ENCODE measurements at places on chromosomes 4 and X.
A peak's percentile ranks its signal among the peaks of the same experiment; 100 is the strongest.

DNA sequence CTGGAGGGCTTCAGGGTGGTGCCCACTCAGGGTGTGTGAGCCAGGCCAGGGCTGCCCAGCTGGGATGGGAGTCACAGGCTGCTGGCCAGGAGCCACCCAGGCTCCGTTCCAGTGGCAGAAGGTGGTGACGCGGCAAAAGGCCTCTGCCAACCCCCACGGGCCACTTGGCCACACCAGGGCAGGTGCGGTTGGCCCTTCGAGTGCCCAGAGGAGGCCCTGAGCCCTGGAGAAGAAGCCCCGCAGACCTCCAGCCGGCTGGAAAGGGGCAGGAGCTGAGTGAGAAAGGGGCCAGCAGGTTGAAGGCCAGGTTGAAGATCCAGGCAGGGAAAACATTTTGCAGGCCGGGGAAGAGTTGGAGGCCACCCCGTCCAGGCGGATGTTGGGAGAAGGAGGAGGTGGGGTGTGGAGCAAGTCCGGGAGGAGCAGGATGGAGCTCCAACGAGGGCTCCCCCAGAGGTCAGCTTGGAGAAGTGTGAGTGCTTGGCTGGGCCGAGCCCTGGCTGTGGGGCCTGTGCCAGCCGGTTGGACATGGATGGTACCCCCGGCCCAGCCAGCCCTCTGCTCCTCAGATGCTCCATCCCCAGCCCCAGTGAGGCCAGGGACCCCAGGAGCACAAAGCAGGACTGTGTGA lies 2.8 kb upstream of the CPLX1 start:
- no peak for DNase-seq

GRCh38 chr4:16264798-16265197 lies 38.5 kb upstream of the TAPT1 start:
- DNase-seq = peak; percentile 26

- no peak for DNase-seq
These were observed 265.5 kb downstream of the UNC5C start for GRCh38 chr4:95283320-95283719.

DNA sequence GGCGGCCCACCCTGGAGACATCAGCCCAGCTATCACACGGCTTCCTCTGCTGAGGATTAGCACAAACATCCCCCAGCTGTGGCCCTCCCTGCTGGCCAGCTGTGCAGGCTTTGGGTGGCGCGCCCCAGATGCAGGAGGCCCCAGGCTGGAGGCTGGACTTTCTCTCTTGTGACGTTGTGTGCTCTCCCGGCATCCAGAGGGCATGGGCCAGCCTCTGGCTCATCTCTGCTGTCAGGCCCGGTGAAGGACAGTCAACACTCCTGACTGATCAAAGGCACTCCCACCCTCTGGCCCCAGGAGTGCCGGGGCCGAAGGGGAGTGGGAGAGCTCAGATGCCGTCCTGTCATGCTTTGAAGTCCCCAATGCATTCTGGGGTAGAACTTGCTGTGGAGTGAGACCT lies 29.9 kb upstream of the PJA1 start:
- DNase-seq = no peak

DNA sequence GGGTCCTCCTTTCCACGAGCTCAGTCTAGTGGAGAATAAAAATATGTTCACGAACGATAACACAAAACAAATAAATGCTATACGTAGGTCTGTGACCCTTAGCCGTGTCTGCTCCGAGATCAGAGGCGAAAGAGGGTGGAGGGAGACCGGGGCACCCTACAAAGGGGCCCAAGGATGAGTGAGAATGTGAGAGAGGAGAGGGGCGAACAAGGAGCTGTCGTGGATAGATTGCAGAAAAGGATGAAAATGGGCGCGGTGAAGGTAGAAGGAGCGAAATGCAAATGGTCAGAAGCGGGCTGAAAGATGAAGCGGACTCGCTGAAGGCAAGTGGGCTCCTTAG lies 6.2 kb upstream of the ZBTB33 start:
- DNase-seq = no peak

DNA sequence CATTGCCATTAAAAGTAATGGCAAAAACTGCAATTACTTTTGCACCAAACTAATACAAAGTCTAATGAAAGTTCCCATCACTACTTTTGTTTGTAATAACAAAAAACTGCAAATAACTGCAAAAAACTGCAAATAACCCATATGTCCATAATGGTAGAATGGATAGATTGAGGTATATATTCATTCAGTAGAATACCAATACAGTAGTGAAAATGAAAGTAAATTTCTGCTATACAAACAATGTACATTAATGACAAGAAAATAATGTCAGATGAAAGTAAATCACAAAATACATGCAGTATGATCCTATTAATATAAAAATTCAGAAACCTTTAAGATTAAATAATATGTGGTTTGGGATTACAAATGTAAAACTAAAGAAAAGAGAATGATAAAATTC lies 41.3 kb upstream of the CEP135 start:
- no peak for DNase-seq

- no peak for DNase-seq
These were observed 2.2 kb downstream of the SLC16A2 start for GRCh38 chrX:74423289-74423998.

- no peak for DNase-seq
These were observed 15.8 kb upstream of the SPCS3 start for GRCh38 chr4:176303938-176304337.

- no peak for DNase-seq
These were observed 42.7 kb downstream of the ASMT start for GRCh38 chrX:1657367-1658070.

DNA sequence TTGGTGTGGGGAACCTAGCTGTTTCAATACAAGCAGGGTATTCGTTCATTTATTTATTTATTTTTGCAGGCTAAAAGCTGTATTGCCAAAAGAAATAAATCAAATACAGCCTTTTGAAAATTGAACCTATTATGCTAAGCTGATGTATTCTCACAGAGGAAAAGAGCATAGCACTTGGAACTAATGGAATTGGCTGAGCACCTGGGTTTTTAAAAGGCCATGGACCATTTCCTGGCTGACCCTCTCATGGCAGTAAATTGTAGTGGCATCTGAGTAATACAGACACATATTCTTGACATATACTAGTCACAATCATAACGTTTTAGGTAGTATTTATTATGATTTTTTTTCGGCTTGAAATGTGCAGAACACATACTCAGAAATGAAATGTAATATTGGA lies 71.8 kb upstream of the ALG13 start:
- DNase-seq = no peak

DNA sequence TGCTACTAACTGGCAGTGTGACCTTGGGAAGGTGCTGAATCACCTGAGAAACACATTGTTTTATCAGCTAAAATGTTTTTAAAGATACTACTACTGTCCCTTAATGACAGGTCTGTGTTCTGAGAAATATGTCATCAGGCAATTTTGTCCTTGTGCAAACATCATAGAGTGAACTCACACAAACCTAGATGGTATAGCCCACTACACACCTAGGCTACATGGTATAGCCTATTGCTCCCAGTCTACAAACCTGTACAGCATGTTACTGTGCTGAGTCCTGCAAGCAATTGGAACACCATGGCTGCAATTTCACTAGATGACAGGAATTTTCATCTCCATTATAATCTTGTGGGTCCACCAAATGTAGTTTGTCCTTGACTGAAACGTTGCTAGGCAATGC lies 101.3 kb upstream of the GUCY1A1 start:
- no peak for DNase-seq

DNA sequence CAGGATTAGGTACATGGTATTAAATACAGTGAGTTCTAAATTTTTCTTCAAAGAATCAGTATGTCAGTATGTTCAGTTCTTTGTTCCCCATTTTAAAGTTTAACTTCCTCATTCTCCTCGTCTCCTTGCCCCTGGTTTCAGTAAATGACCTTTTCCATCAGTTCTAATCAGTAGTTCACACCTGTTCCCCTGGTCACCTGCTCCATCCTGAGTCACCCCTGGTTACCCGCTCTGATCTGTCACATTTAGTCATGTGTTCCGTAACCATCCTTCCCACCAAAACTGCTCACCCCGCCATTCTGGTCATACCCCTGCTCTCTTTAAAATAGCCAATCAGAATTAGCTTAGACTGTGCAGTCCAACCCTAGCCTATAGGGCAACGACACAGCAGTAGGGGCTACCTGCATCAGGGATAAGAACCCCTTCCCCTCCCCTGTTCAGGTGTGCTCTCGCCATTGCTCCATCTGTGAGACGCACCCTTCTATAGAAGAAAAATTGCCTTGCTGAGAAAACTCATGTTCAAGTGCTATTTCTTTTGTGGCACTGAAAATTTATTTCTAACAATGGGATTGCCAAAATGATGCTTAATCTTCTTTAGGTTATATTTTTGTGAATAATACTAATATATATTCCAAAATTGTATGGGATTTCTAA lies 181.3 kb downstream of the OR13H1 start:
- no peak for DNase-seq

- DNase-seq = no peak
These were observed 43.2 kb downstream of the RGS12 start for GRCh38 chr4:3335982-3336381.

- no peak for DNase-seq
These were observed 53.2 kb downstream of the MOSPD2 start for GRCh38 chrX:14926471-14926870.

DNA sequence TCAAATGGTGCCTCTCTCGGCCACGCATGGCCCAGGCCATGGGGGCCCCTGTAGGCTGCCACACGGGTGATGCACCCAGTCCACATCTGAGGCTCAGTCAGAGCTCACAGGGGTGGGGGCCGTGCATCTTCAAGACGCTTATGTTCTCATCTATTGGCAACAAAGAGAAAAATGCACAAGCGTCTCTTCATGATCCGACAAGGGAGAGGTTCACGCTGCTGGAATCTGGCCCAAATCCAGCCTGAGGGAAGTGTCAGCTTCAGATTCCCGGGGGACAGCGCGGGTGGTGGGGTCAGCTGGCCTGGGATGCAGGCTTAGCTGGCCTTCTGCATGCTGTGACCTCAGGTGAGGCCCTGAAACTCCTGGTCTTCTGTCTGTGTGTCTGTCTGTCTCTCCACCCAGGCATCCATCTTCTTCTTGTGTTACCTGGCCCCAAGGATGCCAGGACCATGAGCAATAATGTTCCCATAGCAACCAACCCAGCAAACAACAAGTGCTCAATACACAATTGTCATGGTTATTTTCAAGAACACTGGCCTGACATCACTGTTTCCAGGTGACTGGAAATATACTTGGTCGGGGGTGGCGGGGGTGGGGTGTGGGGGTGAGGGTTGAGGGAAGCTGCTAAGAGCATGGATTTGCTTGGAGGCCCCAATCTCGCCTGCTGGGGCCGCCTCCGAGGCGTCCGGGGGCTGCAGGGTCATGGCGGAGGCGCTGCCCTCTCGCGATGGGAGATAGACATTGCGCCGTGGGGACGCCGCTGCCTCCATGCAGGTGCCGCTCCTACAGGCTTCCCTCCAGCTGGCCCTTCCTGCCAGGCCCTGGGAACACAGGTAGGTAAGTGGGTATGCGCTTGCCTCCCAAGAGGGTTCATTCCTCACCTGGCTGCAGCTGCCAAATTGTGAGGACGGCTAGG lies 48.3 kb downstream of the ABLIM2 start:
- DNase-seq = no peak

GRCh38 chrX:39900777-39901170 lies 197.0 kb downstream of the BCOR start:
- no peak for DNase-seq

DNA sequence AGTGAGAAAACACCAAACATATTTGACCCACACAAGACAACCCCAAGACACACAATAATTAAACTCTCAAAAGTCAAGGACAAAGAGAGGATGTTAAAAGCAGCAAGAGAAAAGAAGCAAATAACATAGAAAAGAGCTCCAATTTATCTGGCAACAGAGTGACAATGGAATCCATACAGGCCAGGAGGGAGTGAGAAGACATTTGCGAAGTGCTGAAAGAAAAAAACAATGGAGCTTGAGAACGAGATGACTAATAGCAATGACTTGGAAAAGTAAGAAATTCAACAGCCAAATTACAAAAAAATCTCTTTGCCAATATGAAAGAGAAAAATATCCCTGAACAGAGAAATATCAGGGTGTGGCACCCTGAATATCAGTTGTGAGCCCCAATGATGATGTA lies 61.6 kb downstream of the MAD2L1 start:
- DNase-seq = no peak

- peak; percentile 40 for DNase-seq
These were observed 53.1 kb upstream of the GIMD1 start for GRCh38 chr4:106421441-106422296.

DNA sequence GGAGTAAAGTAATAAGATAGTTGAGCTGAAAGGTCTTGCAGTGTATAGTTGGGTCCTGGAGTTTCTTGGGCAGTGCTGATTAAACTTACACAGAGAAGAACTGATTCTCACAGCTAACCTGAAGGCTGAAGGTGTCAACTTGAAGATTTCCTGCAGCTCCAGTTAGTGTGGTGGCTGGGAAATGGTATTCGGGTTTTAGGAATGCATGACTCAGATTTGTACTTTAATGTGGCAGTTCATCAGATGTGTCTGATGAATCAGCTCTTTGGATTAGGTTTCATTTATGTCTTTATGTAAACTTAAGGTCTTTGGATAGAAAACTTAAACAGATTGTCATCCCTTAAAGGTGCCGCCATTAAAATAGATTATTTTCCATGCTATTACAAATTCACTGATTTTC lies 200.0 kb downstream of the IL1RAPL1 start:
- peak; percentile 7 for DNase-seq

DNA sequence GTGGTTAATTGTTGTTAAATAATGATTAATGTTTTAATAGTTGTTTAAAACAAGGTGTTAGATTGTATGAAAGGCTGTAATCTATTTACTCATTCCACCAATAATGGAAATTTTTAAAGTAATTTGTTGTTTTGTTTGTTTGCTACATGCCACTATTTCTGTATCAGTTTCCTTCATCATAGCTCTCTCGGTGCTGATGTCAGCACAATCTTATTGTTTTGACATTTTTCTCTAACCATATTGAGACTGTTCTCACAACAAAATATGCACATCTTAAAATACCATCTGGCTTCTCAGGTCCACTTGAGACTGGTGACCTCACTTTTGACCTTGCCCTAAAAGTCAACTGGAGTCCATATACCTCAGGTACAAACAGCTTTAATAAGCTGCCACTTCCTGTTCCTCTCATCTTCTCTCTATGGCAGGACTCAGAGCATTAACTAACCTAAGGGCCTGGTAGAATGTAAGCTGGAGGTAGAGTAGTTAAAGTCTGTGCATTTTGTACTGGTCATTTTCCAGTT lies 1.0 kb upstream of the GUCY1B1 start:
- no peak for DNase-seq

DNA sequence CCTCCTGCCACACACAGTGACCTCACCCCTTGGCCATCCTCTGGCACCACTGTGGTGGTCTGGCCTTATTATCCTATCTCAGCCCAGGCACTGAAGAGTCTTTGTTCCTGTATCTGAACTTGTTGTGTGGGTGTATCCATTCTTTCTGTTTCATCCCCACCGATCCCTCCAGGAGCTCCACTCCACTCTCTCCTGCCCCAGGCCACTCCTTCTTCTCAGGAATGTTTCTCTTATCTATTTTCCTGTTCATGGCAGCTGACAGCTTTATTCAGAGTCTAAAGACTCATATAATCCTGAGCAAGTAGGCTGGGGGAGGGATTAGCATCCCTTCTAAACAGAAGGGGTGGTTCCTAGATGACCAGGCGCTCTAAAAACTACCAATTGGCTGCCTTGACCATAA lies 150.0 kb downstream of the ANAPC10 start:
- DNase-seq = no peak

All from GM04504 (cell line).